Bone marrow (tissue), 2 donors: ENCODE measurements at places on chromosomes 4 and X.

DNA sequence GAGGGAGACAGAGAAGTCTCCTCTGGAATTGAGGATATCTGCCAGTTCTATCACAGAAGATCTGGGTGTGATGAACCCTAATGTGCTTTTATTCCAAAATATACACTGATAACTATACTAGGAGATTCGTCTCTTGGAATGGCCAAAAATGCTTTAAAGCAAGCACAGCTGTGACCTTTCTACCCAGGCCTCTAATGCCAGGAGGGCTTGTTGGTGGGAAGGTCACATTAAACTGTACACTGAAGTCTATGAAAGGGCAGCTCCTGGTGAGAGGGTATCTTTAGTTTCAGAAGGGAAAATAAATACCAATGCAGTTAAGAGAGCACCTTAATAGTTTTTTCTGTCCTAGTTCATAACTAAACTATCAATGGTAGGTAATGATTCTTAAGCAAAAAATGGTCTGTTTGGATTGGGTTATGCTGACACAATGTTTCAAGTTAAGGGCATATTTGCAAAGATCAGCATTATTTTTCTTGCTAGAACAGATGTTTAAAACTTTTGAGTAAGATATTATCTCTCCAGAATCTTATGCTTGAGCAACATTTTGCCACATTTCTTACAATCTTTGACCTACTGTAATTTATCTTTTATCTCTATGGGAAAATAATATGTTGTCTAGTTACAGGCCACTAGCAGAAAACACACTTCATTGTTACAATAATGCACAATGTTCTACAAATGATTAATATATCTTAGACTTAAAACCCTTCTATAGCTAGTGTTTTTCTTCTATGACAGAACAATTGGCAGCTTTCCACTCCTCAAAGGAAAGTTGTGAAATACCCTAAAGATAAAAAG lies 59.6 kb downstream of the SEC24D start:
- DNase-seq = no peak

DNA sequence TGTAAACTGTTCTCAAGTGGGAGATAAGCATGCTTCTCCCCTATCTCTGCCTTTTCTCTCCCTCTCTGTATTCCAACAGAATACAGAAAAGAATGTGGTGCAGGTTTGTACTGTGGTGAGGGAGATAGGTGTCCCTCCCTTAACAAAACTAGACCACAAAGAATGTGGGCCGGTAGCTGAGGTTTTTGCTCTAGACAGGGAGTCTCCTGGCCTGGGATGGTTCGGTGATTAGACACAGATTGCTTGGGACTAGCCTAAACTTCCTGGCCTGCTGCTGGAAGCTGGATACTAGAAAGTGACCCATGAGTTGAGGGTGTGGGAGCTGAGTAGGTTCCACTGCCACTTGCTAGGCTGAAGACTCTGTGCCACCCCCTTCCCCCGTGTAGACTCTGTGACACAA lies 143.0 kb downstream of the CXXC4 start:
- DNase-seq = no peak

GRCh38 chr4:76606645-76607265 lies 171.7 kb downstream of the SHROOM3 start:
- DNase-seq = no peak

DNA sequence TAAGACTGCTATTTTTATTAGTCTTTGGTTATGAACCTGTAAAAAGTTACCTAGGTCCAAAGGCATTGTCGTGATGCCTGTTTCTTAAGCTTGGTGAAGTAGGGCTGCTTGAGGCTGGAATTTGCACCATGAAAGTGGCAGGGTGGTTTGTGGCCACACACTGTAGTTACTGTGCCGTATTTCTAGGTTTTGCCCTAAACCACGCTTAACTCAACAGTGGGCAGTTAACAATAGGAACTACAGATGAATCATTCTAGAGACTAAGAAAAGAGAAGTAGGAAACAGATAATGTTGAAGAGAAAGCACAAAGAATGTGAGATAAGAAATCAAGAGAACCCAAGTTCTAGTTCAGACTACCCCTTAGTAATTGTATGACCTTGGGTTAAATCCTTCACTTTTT lies 11.5 kb downstream of the ETNPPL start:
- DNase-seq = no peak

GRCh38 chrX:153939573-153939972 lies 4.7 kb upstream of the NAA10 start:
- no peak for DNase-seq

GRCh38 chr4:27011401-27011800 lies 150.8 kb downstream of the STIM2 start:
- DNase-seq = no peak

DNA sequence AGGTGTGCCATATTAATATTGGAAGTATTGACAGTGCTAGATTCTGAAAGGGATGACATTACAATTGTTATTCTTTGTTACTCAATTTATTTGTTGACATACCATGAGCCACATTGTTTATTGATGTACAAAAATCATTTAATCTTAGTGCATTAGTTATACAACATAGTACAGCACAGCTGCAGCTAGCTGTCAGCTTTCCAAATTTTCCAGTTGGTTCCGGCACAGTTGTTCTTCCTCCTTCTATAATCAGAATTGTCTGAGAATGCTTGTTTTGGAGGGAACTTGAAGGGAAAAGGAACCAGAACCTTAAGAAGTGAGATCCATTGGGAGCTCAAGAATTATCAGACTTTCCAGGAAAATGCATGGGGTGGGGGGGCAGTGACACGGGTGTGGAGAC lies 281.4 kb downstream of the ZIC3 start:
- no peak for DNase-seq

DNA sequence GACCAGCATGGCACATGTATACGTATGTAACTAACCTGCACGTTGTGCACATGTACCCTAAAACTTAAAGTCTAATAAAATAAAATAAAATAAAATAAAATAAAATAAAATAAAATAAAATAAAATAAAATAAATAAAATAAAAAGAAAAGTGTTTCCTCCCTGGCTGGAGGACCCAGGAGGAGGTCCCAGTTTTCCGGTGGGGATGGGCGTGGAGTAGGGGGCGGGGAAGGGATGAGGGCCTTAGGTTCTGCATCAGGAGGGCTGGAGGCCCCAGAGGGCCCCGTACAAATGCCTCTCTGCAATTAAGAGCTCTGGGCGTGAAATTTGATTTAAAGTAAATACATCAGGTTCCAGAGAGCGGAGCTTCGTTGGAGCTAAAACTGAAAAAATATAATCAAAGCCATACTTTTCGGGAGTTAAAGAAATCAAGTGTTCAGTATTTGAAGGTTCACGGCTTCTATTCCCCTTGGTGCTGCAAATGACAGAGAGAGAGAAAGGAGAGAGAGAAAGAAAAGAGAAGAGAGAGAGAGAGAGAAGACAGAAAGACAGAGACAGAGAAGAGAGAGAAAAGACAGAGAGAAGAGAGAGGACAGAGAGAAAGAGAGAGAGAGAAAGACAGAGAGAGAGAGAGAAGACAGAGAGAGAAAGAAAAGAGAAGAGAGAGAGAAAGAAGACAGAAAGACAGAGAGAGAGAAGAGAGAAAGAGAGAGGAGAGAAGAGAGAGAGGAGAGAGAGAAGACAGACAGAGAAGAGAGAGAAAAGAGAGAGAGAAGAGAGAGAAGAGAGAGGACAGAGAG lies 8.7 kb upstream of the SHOX start:
- DNase-seq = no peak

- DNase-seq = no peak
These were observed 616.9 kb downstream of the FSTL5 start for GRCh38 chr4:161546902-161547301.

GRCh38 chr4:13918110-13918509 lies 290.6 kb upstream of the BOD1L1 start:
- DNase-seq = no peak
